ENCODE measurements at places on chromosomes 1 and 21.

DNA sequence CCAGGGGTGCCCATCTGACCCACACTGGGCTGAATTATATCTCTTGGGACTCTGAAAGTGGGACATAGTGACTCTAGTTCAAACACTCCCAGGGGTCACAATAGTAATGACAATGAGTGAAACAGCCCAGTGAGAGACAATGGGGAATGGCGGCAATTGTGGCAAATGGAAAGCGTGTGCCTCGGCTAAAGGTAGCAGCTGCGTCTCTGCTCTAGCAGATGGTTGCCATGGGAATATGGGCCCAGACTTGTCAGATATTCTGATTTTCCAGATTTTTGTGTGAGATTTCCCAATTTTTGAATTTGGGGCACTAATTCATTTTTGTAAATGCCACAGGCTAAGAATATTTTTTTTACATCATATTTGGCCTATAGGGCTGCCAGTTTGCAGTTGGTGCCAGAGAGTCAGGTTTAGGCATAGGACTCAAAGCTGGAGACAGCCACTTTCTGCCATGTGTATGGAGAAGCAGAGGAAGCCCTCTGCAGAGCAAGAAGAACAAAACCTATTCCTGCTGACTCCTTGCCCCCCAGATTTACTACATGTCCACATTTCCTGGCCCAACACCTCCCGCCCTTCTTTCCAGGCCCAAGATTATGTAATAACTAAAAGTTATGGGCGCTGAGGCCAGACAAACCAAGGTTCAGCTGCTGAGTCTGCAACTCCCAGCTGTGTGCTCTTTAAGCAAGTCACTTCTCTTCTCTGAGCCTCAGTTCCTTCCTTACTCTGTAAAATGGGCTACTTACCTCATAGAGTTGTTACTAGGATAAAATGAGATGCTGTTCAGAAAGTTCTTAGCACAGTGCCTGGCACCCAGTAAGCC is 21.6 kb upstream of the PTP4A2 start:
- no peak for DNase-seq

- no peak for DNase-seq
These were observed 208.1 kb upstream of the VAMP3 start for GRCh38 chr1:7562729-7563605.

- DNase-seq: no peak
These were observed 7.8 kb upstream of the LRRC8D start for GRCh38 chr1:89812992-89813391.

DNA sequence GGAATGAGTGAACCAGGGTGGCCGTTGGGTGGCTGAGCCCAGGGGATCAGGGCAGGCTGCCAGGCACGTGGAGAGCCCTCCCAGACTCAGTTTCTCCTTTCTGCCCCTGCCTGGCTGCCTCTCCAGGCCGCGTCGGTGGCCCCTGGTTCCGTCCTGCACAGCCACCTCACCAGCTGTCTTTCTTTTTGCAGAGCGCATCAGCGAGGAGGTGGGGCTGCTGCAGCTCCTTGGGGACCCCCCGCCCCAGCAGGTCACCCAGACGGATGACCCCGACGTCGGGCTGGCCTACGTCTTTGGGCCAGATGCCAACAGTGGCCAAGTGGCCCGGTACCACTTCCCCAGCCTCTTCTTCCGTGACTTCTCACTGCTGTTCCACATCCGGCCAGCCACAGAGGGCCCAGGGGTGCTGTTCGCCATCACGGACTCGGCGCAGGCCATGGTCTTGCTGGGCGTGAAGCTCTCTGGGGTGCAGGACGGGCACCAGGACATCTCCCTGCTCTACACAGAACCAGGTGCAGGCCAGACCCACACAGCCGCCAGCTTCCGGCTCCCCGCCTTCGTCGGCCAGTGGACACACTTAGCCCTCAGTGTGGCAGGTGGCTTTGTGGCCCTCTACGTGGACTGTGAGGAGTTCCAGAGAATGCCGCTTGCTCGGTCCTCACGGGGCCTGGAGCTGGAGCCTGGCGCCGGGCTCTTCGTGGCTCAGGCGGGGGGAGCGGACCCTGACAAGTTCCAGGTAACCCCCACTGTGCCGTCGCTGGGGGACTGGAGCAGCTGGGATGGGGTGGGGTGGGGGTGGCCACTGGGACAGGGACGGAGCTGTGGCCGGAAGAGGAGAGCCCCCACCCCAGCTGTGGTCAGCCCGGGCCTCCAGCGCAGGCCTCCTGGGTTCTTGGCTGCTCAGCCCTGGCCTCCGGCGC is 63.3 kb downstream of the COL18A1 start:
- DNase-seq: no peak

- no peak for DNase-seq
These were observed 13.0 kb downstream of the PKP1 start for GRCh38 chr1:201296352-201296751.

- no peak for DNase-seq
These were observed 55.2 kb downstream of the MTR start for GRCh38 chr1:236850077-236850979.

DNA sequence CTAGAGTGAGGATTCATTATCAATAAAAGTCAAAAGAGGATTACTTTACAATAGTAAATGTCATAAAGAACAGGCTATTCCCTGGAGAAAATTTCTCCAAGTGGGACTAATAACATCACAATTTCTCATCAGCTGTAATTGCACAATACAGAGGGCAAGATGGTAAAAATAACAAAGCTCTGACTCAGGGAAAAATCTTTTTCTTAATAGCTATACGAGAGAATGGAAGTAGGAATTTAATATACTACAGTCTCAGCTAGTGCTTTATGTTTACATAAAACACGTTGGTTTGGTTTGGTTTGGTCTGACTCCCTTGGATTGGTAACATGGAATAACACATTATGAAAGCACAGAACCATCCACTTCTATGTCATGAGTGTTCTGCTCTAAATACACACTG is 397.6 kb downstream of the LRRIQ3 start:
- DNase-seq: no peak

DNA sequence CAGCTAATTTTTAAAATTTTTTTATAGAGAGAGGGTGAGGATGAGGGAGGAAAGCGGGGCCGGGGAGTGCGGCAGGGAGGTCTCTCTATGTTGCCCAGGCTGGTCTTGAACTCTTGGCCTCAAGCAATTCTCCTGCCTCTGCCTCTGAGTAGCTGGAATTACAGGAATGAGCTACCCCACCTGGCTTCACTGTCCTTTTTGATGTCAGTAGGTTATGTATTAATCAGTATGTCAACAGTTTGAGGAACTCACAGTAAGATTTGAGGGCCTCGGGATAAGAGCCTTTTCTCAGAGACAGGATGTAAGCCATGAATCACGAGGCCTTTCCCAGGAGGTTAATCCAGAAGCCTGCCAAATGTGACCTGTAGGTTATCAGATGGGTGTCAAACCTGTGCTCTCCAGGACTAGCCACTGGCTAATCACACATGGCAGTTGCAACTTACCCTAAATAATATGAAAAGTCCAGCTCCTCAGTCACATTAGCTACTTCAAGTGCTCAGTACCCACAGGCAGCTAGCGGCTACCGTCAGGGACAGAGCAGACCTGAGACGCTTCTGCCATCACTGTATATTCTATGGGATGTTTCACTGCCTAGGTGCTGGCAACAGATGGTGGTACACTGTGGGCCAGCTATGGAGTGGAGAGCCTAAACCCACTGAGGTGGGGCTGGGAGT is 33.1 kb downstream of the TRIM67 start:
- DNase-seq: no peak

- no peak for DNase-seq
These were observed 35.0 kb upstream of the HUNK start for GRCh38 chr21:31837618-31838390.

DNA sequence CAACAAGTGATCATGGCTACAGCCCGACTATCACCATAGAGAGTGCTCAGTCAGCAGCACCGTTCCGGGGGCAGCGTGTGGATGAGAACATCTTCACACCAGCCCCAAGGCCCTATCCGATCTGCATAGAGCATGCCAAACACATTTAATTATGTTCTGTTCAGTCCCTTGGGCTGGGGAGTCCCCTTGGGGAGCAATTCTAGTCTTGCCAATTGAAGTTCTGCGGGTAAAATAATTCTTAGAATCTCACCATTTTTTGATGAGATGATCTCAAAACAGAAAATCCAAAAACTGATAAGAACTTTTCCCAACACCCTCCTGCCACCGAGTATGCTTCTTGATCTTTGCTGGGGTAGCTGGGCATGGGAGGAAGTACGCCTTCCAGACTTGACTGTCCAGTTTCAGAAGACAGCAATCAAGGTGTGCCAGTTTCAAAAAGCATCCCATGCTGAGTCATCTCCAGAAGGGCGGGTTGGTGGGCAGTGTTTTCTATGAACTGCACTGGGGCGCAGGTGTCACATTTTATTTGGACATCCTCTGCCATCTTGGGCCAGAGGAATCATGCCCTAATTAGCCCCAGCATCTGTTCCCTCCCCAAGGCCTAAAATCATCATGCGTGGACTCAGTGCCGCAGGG is 20.8 kb upstream of the PTPRF start:
- no peak for DNase-seq
